C1 segment of cervical spinal cord (tissue), 14 donors: ENCODE measurements at places on chromosomes 6 and 20.

DNA sequence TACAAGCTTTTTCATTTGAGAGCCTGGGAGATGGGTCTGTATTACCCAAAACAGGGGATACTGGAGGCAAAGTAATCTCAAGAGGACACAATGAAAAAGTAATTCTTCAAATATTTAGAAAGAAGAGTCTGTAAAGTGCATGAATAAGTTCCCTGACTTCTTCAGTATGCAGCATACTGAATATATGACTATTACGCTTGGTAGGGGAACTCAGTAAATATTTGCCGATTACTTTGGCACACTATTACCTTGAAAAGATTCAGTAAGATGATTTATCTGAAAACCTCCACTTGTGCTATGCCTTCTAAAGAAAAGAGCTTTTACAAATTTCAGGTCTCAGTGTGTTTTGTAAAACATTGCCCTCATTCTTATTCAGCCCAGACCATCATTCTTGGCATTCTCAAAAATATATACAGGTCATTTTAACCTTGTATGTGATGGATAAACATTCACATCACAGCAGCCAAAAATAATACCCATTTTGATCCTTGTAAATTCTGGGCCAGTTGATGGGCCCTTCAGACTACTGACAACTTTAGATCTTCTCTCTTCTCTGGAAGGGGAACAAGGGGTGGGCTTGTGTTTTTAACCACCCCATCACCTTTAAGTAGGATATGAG is 125.9 kb downstream of the EDN1 start:
- DNase-seq, result no peak

DNA sequence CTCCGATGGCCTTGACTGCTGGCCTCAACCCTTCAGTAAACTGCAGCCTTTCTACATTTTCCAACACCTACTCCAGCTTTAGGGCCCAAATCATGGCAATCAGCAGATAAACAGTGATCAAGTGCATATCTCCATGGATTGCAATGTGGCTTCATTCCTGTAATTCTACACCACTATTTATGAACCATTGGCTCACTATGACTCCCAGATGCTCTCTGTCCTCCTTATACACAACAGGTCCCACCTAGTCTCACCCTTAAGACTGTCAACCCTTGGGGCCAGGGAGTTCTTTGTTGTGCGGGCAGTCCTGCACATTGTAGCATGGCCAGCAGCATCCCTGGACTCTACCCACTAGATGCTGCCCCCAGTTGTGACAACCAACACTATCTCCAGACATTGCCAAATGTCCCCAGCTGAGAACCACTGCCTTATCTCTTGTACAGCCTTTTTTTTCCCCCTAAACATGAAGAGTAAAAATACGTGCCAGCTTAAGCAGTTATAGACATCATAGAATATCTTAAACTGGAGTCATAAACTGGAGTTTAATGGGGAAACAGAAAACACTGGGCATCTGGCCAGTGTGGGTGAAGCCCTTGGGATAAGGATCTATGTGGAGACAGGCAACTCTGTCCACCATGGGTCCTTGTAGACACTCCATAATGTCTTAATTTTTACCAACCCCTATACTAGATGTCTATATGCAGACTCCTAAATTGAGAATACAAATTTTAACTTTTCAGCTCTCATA is 21.1 kb downstream of the MRPL14 start:
- no peak for DNase-seq

GRCh38 chr6:30154709-30155519 is 6.1 kb downstream of the TRIM10 start:
- DNase-seq, result no peak

- DNase-seq, result no peak
Observed at GRCh38 chr6:166112580-166112979, 55.1 kb downstream of the TBXT start.

DNA sequence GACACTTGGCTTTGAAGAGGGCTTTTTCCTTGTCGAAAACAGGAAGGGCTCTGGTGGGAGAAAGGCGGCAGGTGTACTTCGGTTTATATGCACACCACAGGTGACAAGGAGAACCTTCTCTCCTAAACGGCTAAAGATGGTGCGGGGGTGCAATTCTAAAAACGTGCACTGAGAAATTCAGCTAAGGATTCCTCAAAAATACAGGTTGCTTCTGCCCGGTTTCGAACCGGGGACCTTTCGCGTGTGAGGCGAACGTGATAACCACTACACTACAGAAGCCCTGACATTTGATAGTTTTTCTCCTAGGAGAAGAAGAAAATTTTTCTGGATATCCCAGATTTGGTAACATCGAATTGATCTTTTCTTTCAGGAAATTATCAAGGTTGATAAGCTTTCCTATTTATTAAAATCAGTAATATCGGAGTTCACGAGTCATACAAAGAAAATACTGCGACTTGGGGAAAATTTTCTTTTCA is 32.0 kb downstream of the POM121L2 start:
- DNase-seq, result no peak

- DNase-seq, result no peak
Observed at GRCh38 chr20:46399401-46399800, 7.0 kb downstream of the ELMO2 start.

GRCh38 chr6:79878142-79878748 is 69.1 kb downstream of the ELOVL4 start:
- DNase-seq, result no peak

DNA sequence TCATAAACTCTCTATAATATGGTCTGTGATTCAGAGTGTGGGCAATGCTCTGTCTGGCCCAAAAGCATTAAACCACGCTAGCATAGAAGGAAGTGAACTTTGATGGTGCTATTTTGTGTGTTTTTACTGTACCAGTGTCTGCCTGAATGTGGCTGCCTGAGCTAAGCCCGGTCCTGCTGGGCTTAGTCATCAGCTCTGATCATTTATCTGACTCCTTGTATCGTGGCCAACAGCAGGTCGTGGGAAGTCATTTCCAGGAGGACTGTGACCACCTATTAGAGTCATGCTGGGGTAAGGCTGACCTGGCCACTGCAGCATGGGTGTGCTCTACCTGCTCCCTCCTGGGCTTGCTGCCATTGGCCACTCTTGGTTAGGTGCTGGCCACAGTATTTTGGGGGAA is 239.1 kb upstream of the CEP162 start:
- DNase-seq, result no peak

- DNase-seq, result no peak
Observed at GRCh38 chr20:24968278-24968800, 19.3 kb downstream of the CST7 start.
